ENCODE measurements at places on chromosomes 1 and 21.

GRCh38 chr1:206797534-206798383 lies 25.5 kb upstream of the IL10 start:
- DNase-seq = no peak

GRCh38 chr1:28966617-28967016 lies 52.2 kb downstream of the EPB41 start:
- no peak for DNase-seq

DNA sequence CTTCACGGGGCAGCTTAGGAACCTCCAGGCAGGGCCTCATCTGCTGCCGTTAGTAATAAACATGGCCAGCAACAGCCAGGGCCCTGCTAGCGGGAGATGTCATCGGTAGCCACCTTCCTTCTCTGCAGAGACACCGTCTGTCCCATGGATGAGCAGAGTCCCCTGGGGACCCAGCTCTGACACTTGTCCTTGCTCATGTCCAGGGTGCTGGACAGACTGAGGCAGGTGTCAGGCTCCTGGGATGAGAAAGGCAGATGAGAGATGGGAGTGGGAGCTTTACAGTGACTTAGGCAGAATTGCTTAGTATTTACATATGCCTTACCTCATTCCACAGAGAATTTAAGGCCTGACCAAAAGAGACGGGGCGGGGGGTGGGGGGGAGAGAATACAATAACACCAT lies 25.0 kb downstream of the CAPN2 start:
- DNase-seq = no peak

GRCh38 chr1:239237912-239238311 lies 148.5 kb upstream of the CHRM3 start:
- DNase-seq = no peak

- DNase-seq = no peak
These were observed 58.0 kb downstream of the SLC27A3 start for GRCh38 chr1:153833171-153833570.

GRCh38 chr21:34039678-34040382 lies 33.5 kb upstream of the MRPS6 start:
- DNase-seq = no peak

DNA sequence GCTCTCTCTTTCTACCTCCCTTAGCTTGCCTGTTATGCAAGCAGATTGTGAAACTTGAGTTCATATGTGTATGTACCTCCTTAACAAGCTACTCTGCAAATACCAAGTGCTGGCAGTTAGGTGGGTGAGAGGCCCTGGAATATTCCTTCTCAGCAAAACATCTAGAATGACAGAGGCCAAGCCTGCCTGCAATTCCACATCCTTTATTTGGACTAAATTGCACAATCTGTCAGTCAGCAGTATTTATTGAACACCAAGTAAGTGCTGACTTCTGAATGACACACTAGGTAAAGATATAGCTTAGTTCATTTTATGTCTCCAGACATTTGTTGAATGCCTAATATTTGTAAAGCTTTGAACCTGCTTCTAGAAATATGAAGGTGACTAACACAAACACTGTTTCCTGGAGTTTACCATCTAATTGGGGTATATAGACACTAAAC lies 87.5 kb downstream of the RGL1 start:
- DNase-seq = no peak

DNA sequence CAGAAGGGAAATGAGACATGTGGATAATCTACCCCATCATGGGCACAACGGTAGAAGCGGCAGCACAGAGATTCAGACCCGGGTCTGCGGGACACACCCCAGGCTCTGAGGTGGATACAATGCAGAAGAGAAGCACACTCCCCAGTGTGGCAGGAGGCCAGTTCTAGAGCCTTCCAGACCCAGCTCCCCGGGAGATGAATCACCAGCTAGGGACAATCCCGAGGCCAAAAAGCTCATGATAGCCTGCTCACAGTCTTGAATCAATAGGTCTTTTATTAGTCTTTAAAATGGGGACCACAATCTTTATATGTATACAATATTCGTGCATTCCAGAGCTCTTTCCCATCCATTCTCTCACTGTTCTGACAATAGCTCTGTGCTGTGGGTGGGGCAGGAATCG lies 57.3 kb upstream of the DIRAS3 start:
- DNase-seq = no peak

DNA sequence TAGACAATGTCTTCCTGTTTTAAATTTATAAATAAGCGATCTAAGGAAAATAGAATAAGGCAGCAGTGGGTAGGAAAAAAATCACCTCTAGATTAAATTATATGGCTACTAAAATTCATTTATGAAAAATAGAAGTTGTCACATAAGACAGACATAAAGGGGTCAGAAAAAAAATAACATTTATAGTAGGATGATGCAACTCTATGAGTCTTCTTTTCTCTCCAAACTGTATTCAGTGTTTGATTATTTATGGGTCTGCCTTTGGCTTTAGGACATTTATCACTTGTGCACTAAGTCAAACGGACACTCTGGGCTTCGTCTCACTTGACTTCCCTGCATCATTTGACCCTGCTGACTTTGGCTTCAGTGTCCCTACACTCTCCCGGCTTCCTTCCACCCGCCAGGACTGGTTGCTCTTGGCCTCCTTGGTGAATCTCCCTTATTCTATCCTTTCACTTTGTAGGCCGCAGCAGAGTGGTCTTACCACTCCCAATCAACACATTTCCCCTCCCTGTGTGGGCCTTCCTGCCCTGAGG lies 47.0 kb upstream of the DESI2 start:
- DNase-seq = no peak

- DNase-seq = no peak
These were observed 21.9 kb downstream of the NCF2 start for GRCh38 chr1:183568176-183569021.

DNA sequence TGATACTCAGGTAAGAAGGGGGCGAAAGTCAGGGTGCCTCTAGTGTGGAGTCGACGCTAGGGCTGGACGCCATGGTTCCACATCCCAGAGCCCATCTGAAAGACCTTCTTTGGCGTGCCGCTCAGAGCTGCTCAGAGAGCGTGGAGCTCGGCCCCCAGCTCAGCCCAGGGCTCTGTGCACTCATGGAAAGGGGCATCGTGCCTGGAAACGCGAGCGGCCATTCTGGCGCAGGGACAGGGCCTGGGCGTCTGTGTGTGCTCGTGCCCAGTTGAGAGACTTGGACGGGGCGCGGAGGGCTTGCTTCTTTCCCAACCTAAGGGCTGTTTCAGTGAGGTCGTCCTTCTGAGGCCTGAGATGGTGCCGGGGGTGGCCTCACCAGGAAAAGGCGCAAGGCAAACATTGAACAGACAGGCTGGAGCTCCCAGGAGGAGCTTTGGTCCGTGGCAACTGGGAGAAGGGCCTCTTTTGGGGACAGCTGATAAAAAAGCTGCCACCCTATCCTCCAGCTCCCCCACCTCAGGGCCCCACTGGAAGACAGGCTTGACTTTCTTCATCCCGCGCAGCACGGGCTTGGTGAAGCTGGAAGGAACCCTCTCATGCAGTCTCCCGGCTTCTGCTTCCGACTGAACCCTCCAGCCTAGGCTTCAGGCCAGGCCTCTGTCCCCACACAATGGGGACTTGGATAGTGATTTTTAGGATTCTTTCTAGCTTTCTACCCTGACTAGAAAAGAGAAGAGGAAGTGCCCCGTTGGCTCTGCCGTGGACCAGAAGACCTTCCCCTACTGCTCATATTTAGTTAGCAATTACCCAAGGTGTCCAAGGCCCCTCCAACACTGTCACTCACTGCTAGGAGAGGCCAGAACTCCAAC lies 77.1 kb downstream of the CD58 start:
- no peak for DNase-seq

DNA sequence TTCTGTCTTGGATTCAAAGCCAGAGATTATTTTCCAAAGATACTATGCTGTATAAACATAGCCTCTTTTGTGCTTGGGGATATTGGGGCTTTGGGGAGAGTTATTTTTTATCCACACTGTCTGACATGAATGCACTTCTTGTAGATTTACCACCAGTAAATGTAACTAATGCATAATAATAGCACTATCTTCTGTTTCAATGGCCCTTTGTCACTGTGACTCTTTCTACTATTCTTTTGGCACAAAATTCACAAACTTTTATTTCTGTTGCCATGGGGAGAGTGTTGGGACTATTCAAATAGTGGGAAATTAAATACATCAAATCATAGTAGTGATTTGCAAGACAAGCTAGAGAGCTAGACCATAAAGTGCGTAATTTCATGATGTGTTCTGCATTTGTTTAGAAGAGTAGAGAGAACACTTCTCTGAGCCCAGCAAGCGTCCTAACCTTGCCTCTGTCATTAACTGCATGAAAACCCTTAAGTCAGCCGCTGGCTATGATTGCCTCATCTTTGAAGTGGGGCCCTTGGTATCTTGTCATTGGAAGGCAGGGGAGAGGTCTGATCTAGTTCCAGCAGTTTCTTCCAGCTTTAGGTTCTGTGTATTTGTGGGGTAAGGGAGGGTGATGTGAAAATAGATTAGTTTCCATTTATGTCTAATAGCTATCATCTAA lies 154.4 kb downstream of the HHAT start:
- no peak for DNase-seq

- DNase-seq = no peak
These were observed 775.6 kb downstream of the LTN1 start for GRCh38 chr21:28216976-28217523.

DNA sequence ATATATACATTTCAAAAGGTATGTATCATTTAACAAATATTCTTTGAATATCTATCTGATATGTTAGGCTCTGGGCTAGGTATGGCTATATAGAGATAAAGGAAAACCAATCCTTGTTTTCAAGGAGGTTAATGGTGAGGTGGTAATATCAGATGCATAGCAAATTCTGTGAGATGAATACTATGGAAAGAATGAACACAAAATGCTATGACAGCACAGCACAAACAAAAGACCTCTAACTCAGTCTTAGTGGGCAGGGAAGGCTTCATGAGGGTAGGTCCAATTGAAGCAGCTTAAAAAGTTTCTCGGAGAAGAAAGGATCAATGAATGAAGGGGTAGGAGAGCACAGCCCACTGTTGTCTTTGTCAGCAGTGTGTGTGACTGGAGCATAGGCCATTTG lies 27.2 kb downstream of the FASLG start:
- no peak for DNase-seq

GRCh38 chr1:74937176-74937575 lies 197.0 kb upstream of the LHX8 start:
- DNase-seq = no peak

DNA sequence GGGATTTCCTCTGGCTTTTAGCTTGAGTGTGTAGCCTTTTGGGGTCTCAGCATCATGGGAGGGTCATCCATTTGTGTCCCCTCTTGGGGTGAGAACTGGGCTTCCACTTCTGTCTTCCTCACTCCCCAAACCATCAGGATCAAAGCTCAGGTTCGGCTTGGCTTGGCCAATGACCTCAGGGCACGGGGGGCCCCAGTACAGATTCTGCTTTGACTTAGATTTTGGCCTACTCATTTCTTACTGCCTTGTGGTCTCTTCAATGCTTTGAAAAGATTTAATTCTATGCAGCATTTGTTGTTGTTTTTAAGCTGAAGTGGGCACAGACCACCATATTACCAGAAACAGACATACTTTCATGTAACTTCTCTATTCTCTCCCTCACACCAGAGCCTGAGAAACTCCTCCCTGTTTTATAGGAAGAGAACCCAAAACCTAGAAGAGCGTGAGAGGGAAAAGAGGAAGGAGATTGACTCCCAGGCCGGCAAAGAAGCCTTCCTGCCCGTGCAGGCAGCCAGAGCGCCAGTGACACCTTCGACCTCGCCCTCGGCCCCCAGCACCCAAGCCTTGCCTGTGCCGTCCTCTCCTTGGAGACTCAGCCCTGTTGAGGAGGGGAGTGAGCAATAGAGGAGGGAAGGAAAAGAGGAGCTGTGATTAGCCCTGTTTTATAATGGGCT lies 1.9 kb upstream of the S100A3 start:
- no peak for DNase-seq

DNA sequence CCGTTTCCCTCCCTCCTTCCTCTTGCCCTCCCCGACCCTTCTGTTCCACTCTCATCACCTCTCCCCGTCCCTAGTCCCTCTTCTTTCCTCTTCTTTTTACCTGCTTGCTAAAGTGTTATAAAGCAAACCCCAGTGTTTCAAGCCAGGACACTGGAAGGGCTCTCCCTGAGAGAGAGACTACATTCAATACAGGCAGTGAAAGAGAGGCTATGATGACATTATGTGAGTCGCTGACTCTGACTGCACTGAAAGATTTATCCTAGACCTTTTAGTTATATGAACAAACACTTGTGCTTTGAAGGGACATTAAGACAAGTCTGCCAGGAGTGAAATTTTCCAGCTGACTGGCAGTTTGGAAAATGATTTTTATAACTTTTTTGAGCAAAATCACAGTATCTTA lies 155.7 kb downstream of the S1PR1 start:
- no peak for DNase-seq

GRCh38 chr1:66439031-66439740 lies 94.8 kb upstream of the SGIP1 start:
- DNase-seq = no peak

GRCh38 chr21:45029948-45030681 lies 44.3 kb upstream of the ADARB1 start:
- DNase-seq = no peak

GRCh38 chr1:161195171-161195570 lies 3.7 kb downstream of the ADAMTS4 start:
- DNase-seq = no peak

DNA sequence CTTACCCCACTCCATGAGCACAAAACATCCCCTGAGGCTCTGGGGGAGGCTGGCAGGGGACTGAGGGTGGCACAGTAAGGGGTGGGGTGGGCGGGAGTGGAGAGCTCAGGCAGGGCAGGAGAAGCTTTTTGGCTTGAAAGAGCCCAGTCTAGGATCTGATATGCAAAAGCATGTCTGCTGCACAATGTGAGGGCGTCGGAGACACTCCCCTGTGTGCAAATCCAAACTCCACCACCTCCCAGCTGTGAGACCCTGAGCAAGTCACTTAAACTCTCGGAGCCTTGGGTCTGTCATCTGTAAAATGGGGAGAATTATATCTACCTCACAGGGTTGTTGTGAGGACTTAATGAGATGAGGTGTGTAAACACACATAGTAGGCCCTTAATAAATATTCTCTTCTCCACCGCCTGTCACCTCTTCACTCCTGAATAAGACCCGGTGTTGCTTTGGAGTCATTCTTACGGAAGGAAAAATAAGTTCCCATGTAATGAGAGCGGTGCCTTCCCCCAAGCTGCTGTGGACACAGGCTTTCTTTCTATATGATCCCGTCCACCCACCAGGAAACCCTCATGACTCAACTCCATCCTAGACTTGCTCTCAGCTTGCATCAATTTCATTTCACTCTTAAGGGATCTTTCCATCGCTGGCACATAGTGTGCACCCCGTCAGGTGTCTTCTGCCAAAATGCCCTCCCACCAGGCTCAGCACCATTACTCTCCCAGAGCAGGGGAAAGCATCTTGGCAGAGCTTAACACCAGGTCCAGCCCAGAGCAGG lies 12.5 kb downstream of the KCNN3 start:
- DNase-seq = no peak

GRCh38 chr1:89472253-89472652 lies 52.4 kb upstream of the LRRC8B start:
- no peak for DNase-seq

- no peak for DNase-seq
These were observed 133.0 kb upstream of the SPAG17 start for GRCh38 chr1:118317842-118318614.

- no peak for DNase-seq
These were observed 14.0 kb downstream of the F3 start for GRCh38 chr1:94527447-94528031.

GRCh38 chr1:47813970-47814369 lies 183.2 kb downstream of the TRABD2B start:
- no peak for DNase-seq

- DNase-seq = no peak
These were observed 185.6 kb downstream of the CLEC20A start for GRCh38 chr1:178311164-178311563.

Measured in stimulated activated CD8-positive, alpha-beta memory T cell treated with anti-CD3 and anti-CD28 coated beads, Interleukin-12 subunit alpha, Interleukin-12 subunit beta, amount 100 ng/mL, for 4 hours (primary cell).